ENCODE measurements at places on chromosomes 3 and 15.
A peak's percentile ranks its signal among the peaks of the same experiment; 100 is the strongest.

GRCh38 chr3:169170456-169170855, 493.1 kb downstream of the MECOM start:
- DNase-seq = no peak

- DNase-seq = no peak
Observed at GRCh38 chr3:171649267-171649666, 161.0 kb downstream of the PLD1 start.

GRCh38 chr15:80871858-80872257, 92.7 kb downstream of the CEMIP start:
- no peak for DNase-seq

DNA sequence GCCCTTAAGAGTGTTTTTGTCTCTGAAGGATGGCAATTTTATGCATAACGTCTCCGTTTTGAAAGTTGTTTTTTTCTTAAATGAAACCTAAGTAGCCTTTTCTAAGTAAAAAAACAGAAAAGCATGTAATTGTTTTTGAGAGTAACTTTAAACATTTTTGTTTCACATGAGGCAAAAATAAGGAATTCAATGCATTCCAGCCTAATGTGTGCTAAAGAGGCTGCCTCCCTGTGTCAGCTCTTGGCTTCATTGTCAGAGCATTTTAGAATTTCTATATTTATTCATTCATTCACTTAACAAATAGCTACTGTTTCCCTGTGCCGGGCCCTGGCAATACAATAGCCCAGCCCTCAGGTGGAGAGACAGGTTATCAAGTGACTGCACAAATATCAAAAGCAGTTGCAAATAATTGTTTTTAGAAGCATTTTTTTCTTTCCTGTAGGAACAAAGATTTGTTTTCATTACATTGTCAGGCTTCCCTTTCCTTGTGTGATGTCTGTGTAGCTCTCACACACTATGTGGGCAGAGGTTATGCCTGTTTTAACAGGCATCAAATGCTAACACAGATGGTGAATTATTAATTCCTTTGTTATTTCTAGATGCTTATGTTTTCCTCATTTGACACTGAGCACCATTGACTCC, 81.9 kb downstream of the CCK start:
- no peak for DNase-seq

DNA sequence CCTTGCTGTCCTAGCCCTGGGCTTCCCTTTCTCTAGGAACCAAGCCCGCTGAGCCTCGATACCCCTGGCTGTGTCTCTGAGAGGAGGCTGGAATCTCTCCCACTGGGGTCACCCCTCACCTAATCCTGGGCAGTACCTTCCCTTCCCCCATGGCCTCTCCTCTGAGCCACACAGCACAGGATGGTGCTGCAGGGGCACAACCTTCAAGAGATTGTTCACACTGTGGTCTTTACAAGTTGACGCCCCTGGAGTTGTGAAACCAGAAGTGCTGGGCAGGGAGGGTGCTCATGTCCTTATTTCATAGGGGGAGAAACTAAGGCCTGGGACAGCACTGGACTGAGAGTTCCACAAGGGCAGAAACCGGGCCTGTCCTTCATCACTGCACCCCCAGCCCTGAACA, 70.9 kb upstream of the TMEM115 start:
- DNase-seq = peak; percentile 43

- DNase-seq = peak; percentile 68
Observed at GRCh38 chr3:16841904-16842271, 42.9 kb upstream of the PLCL2 start.

DNA sequence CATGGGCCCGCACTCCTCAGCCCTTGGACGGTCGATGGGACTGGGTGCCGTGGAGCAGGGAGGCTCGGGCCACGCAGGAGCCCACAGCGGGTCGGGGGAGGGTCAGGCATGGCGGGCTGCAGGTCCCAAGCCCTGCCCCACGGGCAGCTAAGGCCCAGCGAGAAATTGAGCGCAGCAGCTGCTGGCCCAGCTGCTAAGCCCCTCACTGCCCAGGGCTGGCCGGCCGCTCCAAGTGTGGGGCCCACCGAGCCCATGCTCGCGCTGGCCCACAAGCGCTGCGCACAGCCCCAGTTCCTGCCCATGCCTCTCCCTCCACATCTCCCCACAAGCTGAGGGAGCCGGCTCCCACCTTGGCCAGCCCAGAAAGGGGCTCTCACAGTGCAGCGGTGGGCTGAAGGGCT, 259.4 kb downstream of the VGLL3 start:
- DNase-seq = no peak

DNA sequence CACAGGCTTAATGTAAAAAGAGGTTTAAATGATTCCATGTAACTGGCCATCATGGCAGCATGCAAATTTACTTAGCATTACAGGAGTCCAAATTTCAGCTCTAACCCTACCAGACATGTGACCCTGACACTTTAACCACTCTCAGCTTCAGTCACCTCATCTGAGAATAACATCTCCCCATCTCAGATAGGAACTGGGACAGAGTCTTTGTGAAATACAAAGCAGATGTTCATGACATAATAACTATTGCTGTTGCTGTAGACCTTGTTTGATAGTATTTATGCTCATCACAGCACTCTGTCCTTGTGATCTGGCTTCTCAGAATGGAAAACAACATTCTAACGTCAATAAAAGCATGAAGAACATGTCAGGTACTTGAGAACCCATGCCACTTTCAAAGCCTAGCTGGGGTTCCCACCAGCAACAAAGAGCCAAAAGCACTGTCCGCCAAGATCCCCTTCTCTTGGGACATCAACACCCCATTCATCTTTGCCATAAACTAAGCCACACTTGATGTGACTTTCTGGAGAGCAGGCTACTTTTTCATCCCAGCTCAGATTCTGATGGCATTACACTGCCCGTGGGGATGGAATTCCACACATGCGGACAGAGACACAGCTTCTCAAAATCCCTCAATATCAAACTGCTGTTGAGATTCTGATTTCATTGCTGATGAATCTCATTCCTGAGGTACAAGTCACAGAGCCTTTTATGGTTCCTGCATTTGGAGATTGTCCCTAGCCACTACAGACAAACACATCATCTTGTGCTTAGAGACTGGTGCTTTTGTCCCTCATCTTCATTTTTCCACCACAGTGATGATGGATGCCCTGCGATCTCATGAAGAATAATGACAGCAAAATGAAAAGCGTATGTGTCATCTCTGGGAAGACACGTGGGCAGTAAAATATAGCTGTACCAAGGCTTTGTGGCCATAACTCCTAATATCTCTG, 202.7 kb downstream of the TNIK start:
- DNase-seq = no peak

- DNase-seq = no peak
Observed at GRCh38 chr15:88537591-88538317, 8.7 kb downstream of the DET1 start.

GRCh38 chr3:126552688-126553283, 5.9 kb downstream of the C3orf22 start:
- DNase-seq = no peak

- no peak for DNase-seq
Observed at GRCh38 chr15:75834021-75834420, 9.2 kb upstream of the UBE2Q2 start.

DNA sequence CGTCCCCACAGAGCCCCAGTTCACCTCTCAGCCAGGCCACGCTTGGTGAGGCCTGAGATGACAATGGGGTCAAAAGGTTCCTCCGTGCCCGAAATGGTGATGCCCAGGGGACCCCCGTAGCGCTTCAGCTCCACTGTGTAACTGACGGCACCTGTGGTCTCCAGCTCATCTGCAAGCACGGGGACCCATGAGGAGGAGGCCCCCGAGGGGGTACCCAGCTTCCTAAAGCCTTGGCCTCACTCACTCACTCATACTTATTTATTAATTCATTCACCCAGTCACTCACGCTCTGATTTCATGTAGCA, 30.4 kb downstream of the GRIP2 start:
- no peak for DNase-seq

DNA sequence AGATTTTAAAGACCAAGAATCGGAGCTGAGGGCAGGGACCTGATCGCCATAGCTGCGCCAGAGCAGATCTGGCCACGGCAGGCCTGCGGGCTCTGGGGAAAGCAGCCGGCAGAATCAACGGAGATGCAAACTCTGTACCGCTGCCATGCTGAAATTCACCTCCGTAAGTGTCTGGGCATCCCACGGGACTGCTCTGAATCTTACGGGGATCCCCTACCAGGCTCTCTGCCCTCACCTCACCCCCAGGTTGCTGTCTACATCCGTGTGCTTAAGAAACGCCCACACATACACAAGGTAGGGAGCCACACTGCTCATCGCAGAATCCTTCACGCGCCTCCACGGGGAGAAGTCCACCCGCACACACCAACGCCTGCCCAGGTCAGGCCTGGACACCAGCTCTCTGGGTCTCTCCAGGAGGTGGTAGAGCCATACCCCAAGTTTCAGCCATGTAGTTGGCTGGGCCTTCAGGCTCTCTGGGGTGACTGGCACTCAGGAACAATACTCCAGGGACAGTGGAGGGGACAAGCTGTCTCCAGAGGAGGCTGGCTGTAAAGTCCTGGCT, 33.5 kb downstream of the FAM174B start:
- DNase-seq = no peak

- DNase-seq = no peak
Observed at GRCh38 chr15:73052653-73053397, 562 bp downstream of the NEO1 start.

GRCh38 chr15:52798529-52799101, 8.5 kb upstream of the ONECUT1 start:
- no peak for DNase-seq

DNA sequence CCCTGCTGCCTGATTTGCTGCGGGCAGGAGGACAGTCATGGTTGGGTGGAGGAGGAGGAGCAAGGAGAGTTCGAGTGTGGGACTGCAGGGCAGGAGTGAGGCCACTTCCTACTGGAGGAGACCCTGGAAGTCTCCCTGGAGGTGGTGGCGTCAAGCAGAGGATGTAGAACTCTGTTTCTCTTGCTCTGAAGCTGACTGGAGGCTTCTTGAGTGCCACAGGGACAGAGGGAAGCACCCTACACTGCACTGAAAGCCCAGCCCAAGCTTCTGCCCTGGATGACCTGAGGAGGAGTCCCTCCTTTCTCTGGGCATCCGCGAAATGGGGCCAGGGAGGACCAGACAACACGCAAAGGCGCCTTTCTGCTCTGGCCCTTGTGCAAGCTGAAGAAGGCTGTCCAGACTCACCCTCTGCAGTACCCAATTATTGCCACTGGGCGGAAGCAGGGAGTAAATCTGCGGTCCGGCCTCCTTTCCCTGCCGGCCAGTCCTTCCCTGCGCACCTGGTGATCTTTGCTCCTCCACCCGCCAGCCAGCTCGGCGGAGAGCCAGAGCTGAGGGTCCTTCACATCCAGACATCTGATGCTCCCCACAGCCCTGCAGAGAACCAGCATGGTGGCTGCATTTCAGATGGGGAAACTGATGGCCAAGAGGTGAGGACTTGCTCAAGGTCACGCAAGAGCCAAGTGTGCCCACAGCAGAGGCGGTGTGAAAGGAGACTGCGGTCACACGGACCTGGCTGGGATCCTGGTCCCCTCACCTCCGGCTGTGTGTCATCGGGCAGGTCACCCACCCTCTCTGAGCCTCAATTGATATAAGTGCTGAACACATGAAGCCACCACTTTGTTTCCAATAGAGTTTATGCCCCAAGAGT, 207.1 kb downstream of the TBC1D2B start:
- DNase-seq = peak; percentile 16

- no peak for DNase-seq
Observed at GRCh38 chr15:90300541-90300940, 35.1 kb downstream of the NGRN start.

GRCh38 chr3:126340081-126340511, 17.1 kb downstream of the KLF15 start:
- no peak for DNase-seq

GRCh38 chr15:78394026-78394425, 44.0 kb upstream of the IREB2 start:
- no peak for DNase-seq
